ENCODE measurements at places on chromosomes 7 and 10.

DNA sequence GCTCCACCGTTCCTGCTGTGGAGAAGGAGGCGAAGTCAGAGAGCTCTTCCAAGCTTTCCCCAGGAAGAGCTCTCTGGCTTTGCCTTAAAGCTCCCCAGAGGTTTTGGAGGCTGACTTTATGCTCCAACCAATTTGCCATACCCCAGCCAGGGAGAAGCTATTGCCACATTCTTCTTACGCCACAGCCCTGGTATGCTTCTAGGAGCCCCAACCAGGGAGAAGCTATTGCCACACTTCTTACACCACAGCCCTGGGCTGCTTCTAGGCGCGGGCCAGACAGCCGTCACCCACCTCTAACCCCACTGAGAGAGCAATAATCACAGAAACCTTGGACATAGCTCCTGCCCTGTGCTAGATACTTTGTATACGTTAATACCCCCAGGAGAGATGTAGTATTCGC, 951 bp downstream of the ELOVL3 start:
- no peak for DNase-seq

- no peak for DNase-seq
These were observed 896.5 kb downstream of the GATA3 start for GRCh38 chr10:8950978-8951377.

DNA sequence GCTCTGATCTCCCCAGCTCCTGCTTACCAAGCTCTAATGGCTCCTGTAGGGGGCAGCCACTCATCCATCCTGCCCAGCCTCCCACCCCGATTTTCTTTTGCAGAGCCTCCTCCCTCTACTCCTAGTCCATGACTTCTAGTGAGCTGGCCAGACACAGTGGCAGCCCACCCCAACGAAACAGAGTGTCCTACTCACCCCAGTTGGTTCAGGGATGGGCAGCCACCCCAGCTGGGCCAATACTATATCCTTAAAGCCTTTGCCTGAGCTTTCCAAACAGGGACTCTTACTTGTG, 77.1 kb downstream of the GRID1 start:
- no peak for DNase-seq

GRCh38 chr10:28241741-28242399, 61.0 kb downstream of the MPP7 start:
- DNase-seq = no peak

DNA sequence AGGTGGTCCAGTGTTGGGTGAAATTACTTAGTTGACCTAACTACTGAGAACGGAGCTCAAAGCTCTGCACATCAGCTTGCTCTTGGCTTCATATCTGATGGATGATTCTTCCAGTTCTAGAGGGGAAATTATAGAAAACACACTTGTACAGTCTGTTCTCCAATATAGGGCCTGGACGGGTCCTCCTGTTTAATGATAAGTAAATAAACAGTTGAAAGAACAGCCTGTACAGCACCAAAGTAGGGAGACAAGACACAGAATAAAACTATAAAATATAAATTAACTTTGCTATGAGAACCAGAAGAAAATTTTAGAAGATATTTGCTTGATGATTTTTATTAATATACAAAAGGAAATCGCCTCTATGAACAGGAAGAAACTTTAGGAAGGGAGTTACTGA, 271.7 kb downstream of the STK31 start:
- DNase-seq = no peak

- DNase-seq = no peak
These were observed 132.6 kb downstream of the CHRM2 start for GRCh38 chr7:137001041-137001440.

DNA sequence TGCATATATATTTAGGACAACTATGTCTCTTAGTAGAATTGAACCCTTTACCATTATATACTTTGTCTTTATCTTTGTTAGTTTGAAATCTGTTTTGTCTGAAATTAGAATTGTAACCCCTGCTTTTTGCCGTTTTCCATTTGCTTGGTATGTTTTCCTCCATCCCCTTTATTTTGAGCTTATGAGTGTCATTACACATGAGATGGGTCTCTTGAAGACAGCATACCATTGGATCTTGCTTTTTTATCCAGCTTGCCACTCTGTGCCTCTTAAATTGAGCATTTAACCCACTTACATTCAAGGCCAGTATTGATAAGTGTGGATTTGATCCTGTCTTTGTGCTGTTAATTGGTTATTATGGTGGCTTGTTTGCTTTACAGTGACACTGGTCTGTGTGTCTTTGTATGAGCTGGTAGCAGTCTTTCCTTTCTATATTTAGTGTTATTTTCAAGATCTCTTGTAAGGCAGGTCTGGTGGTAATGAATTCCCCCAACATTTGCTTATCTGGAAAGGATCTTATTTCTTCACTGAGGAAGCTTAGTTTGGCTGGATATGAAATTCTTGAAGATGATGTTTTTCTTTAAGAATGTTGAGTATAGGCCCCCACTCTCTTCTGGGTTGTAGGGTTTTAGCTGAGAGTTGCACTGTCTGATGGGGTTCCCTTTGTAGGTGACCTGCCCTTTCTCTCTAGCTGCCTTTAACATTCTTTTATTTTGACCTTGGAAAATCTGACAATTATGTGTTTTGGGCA, 149.5 kb downstream of the AHR start:
- DNase-seq = no peak
